Naive thymus-derived CD4-positive, alpha-beta T cell (primary cell): ENCODE measurements at places on chromosomes 11 and 22.
A peak's percentile ranks its signal among the peaks of the same experiment; 100 is the strongest.

DNA sequence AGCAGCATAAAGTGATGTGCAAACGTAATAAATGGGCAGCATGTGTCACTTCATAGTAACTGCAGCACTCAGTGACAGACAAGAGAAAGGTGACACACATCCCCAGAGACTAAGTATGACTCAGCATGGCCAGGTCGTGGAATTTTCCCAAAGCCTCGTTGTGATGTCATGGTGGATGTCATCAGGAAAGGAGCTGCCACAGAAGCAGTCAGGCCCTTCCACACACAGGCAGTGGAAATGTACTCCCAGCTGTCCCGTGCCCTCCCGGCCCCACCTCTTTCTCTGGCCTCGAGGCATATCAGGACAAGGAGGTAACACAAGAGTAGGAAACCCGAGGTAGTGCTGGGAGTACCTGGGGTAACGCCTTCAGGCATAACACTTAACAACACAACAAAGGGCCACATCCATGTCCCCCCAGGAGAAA lies 8.1 kb downstream of the PC start:
- no peak for DNase-seq

DNA sequence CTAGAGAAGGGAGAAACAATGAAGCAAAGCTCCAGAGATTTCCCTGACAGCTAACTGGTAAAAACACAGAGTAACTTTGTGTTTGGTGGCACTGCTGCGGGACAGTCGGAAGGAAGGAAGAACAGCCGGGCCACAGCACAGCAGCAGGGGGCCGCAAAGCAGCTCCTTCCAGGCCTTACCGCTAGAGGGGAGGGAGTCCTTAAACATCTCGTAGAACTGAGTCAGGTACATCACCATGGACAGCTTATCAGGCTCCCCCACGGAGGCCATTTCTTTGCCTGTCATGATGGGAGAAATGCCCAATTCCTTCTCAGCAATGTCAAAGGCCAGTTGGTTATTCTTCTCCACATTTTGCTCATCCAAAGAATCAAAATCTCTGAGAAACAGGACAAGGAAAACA lies 114.6 kb upstream of the BID start:
- no peak for DNase-seq

GRCh38 chr22:45226503-45227186 lies 14.0 kb downstream of the KIAA0930 start:
- no peak for DNase-seq

DNA sequence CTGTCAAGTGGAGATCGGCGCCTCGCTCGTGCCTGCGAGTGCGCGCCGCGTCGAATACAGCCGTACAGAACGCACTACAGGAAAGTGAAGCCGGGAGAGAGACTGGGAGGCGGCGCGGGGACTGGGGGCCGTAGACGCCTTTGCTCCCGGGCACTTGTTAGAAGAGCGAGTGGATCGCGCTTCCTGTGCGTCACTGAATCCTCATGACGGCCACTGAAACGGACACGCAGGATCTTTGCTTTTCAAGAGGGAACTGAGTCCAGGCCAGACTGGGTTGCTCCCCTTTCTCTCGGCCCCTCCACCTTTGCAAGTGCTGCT lies 314 bp downstream of the RIC8A start:
- DNase-seq: no peak

- DNase-seq: peak; percentile 80
Measured at GRCh38 chr11:9003573-9004182, at the start of gene NRIP3. NRIP3 (minus strand) TSS chr11:9004001; CDS start chr11:9003935, 66 bp downstream.

- DNase-seq: no peak
Measured at GRCh38 chr11:28863422-28863821, 755.2 kb downstream of the METTL15 start.

DNA sequence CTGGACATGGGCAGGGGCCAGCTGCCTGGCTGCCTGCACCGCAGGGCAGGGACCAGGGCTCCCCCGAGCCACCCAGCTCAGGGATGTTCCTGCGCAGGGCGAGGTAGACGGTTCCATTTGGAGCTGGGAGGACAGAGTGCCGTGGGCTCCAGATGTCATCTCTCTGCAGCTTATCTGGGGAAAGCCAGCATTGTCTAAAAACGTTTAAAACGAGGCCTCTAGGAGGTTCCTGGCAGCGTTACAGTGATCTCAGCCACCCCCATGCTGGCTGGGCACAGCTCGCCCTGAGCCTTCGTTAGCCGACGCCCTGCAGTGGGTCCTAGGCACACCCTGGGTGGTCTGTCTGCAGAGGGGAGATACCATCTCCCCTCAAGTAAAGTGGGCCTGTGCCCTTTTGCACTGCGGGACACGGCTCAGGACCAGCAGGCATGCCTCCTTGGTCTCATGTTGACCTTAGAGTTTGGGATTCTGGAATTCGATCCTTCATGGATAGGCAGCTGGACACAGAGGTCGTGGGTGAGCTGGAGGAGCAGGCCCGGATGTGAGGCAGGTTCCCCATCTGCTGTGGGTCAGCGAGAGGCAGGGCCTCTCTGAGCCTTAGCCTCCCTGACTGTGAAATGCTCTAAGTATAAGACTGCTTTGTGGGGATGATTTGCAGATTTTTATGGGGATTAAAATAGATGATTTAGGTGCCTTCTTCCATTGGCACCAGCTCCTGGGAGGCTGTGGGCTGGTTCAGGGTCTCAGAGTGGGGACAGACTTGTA lies 14.1 kb downstream of the SYNGR1 start:
- DNase-seq: no peak

DNA sequence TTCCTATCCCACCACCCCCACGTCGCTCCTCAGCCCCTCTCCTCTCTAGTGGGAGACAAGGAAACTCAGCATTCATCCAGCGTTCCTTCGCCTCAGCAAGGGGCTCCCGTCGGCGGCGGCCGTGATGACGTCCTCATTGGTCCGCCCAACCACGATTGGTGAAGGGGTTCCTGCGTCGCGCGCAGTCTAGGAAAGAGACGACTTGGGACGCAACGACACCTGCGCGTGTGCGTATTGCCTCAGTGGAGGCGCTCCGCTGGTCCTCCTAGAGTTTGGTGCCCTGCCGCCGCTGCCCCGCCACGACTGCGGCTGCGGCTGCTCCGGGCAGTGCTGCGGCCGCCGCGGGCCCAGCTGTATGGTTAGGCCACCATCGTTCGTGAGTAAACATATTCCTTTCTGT lies 56.6 kb downstream of the CCDC81 start:
- DNase-seq: no peak

DNA sequence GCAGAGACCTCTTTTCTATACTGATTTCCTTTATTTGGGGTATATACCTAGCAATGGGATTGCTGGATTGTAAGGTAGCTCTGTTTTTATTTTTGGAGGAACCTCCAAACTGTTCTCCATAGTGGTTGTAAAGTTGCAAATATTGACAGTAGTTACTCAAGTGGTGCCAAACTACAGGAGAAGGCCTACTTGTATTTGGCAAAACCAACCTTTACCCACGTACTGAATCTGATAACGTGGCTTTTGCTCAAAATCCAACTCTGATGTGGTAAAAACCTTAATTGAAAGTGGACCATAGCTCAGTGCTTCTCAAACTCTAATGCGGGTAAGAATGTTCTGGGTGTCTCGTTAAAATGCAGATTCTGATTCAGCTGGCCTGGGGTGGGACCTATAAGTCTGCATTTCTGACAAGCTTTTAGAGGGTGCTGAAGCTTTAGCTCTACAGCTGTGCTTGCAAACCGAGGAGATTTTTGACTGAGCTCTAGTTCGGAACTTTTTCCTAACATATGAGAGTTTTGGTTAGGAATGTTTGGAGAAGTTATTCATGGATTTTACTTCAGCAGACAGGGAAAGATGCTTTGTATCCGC lies 69.8 kb downstream of the PACS1 start:
- DNase-seq: no peak

GRCh38 chr11:92306966-92307510 lies 82.4 kb downstream of the FAT3 start:
- no peak for DNase-seq

DNA sequence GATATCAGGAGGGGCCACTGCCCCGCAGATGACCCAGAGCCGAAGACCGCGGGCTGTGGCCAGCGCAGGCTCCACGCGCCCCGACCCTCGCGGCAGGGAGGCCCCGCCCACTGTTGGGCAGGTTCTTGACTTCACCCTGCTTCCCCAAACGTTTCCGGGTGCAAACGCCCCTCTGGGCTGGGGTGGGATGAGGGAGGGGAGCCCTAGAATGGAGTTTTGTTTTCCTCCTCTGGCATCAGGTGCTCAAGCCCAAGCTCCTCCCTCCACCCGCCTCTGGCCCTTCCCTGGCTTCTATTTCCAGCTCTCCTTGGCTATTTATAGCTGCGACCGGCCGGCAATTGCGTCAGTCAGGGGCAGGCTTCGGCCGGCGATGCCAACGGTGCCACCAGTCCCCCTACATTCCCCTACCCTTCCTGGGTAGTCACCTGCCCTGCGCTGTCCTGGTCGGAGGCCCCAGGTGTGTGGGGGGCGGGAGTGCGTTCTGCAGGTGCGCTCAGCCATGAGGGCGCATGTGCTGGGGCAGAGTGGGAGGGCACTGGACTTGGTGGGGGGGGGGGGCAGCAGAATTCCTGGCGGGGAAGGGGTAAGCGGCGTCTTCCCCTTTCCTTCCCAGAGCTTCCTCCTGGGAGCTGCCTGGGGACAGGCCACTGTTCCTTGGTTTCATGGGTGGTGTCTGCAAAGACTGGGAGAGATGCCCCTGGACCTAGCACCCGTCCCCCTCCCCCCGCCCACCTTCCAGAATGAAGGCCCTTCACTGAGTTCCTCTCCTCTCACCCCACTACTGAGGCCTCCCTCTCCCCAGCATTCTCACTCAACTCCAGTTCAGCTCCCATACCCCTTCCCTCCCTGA lies 23.6 kb downstream of the DUSP8 start:
- DNase-seq: no peak

DNA sequence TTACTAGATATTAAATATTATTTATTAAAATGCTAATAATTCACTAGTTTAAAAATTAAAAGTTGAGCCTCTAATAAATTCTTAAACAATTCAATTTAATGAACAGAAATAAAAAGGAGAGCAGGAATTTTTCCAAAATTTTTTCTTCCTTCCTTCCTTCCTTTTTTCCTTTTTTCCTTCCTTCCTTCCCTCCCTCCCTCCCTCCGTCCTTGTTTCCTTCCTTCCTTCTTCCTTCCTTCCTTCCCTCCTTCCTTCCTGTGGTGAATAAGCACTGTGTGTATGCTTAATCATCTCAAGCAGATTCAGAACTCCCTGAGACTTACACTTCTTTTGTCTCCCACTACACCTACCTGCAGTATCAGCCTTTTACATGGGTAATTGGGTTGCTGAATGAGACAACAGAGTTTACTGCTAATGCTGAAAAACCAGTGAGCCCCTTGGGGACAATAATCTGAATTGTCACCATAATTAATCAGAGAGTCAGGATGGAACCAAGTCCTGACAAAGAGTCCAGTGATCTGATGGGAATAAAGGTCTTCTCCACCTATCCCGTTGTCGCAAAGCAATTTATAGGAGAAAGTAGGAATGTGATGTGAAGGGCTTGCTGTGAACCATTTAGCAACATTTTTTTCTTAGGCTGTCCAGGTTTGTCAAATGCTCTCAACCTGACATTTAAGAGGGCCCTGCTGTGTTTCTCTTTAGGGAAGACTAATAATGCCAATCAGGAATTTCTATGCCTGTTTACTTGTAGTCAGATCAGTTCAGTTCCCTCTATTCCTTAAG lies 58.1 kb upstream of the CEP295 start:
- no peak for DNase-seq

DNA sequence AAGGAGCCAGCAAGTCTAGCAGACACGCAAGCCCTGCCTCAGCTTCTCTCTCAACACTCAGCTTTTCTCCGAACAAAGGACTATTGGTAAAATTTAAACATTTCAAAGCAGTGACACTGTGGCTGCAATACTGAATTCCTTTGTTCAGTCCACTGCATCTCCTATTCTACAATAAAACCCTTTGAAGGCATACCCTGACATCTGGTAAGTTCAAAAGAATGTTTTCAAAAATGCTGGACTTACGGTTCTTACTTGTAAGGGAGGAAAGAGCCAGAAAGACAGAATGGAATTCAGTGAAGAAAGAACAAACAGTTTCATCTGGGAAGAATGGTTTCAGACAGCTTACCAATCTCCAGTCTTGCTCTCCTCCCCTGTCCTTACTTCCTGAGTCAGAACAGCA lies 12.7 kb upstream of the OR8K1 start:
- no peak for DNase-seq

- no peak for DNase-seq
Measured at GRCh38 chr11:114564831-114565230, 5.2 kb upstream of the NXPE1 start.

GRCh38 chr11:119722281-119722794 lies 6.7 kb downstream of the NECTIN1 start:
- DNase-seq: no peak

DNA sequence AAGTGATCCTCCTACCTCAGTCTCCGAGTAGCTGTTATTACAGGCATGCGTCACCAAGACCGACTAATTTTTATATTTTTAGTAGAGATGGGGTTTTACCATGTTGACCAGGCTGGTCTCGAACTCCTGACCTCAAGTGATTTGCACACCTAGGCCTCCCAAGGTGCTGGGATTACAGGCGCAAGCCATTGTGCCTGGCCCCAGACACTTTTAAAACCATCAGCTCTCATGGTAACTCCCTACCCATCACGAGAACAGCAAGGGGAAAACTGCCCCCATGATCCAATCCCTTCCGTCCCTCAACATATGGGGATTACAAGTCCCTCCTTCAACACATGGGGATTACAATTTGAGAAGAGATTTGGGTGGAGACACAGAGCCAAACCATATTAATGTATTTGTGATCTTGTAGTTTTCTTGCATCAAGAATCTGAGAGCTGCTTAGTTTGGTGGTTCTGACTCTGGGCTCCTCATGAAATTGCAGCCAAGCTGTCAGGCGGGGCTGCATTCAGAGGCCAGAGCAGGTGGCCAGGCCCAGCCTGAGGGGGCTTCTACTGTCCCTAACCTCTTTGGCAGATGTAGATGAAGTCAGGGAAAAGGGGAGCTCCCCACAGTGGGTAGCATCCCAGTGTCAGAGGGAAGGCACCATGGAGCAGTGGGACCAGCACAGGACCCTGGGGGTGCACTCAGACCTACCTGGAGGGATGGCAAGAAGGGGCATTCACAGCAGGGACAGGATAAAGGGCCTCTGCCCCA lies 31.2 kb upstream of the PRAME start:
- no peak for DNase-seq

GRCh38 chr11:100739666-100740065 lies 52.6 kb downstream of the ARHGAP42 start:
- DNase-seq: no peak

DNA sequence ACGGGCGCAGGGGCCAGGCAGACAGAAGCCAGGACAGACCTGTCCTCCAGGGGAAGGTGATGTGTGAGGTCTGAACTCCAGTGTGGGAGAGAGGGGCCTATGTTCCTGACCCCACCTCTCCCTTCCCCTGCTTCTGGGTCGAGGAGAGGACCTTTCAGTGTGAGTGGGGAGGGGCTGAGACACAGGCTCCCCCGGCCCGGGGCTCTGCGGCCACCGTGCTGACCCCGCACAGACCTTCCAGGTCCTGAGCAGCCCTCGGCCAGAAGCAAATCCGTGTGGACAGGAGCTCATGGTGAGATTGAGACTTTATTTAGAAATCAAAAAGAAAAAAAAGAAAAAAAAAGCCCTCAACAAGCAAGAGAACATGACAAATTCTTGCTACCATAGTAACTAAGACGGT lies 680.5 kb downstream of the BRD1 start:
- DNase-seq: no peak

DNA sequence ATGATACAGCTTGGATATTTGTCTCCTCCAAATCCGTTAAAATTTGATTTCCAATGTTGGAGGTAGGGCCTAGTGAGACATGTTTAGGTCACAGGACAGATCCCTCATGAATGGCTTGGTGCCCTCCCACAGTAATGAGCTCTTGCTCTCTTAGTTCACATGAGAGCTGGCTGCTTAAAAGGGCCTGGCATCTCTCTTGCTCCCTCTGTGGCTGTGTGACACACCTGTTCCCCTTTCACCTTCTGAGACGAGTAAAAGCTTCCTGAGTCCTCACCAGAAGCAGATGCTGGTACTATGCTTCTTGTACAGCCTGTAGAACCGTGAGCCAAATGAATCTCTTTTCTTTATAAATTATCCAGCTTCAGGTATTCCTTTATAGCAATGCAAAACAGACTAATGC lies 3.5 kb downstream of the VPS37C start:
- DNase-seq: no peak
